Germinal center (tissue), 1 donor: ENCODE measurements at places on chromosomes 3 and 15.
A peak's percentile ranks its signal among the peaks of the same experiment; 100 is the strongest.

DNA sequence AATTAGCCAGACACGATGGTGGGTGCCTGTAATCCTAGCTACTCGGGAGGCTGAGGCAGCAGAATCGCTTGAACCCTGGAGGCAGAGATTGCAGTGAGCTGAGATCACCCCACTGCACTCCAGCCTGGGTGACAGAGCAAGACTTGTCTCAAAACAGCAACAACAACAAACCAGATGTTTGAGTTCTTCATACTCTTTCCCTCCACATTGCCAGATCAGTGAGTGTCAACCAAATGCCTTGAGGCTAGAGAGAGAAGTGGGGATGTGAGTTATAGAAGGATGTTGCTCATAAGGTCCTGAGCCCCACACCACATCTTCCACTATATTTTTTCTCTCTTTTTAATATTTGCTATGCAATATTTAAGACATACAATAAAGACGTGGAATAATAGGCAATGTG, 19.8 kb downstream of the MAPKBP1 start:
- no peak for DNase-seq

DNA sequence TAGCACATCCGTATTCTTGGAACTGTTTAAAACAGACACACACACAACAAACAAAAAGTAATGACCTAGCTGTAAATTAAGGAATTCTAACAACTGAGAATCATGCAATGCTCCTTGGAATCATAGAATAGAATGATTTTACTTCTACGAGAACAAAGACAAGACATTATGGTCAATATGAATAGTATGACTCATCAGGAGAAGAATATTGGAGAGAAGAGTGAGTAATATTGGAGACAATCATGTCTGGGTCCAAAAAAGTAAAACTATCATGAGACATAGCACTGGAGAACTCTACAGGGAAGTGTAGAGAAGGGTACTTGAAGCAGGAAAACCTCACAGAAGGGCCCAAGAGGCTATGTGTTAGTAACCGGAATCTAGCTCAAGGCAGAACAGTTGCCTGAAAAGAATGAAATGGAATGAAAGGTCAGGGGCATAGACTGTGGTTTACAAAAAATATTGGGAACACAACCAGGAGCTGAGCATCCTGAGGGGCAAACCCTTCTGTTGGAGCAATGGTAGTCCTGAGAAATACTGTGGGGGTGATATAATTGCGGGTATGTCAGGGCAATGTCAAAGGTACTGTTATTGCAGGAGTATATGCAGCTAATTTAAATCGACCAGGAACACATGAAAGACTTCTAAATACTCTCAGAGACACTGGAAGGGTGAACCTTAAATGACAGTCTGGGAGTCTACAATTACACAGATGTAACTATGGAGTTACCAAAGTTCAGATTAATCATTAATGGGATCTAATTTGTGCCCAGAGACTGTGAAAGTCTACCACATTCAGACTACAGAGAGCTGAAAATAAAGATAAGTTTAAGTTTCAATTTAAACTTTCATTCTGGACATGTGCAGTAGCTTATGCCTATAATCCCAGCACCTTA, 201.2 kb downstream of the BCHE start:
- no peak for DNase-seq

GRCh38 chr3:196016485-196016884, 65.4 kb downstream of the TFRC start:
- DNase-seq, result no peak

GRCh38 chr3:13042127-13042701, 31.0 kb downstream of the IQSEC1 start:
- no peak for DNase-seq

DNA sequence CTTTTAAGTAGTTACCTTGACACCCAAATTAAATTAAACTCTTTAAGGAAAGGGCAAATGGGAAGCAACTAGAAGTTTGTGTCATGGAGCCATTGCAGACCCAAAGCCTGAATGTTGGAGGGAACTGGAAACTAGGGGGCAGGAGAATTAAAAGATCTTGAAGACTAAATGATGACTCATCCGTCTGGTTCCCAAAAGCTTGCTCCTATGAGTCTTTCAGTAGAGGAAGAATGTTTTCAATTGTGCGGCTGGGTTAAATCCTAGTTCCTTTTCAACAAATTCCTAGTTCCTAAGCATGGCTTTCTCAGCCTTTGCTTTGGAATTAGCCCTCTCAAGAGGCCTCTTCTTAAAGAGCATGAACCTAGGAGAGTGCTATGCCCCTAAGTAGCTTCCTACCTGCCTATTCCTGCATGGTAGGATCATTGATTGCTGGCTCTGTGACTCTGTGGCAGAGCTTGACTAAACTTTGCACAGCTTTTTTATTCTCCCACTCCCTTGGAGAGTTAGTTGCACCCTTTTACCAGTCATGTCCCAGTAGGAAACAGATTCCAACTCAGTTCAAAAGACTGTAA, 17.7 kb downstream of the CLEC3B start:
- DNase-seq, result no peak

- no peak for DNase-seq
These were observed 14.2 kb upstream of the RPP14 start for GRCh38 chr3:58291671-58292338.

- DNase-seq, result no peak
These were observed 39.6 kb downstream of the SCAPER start for GRCh38 chr15:76865548-76865991.

DNA sequence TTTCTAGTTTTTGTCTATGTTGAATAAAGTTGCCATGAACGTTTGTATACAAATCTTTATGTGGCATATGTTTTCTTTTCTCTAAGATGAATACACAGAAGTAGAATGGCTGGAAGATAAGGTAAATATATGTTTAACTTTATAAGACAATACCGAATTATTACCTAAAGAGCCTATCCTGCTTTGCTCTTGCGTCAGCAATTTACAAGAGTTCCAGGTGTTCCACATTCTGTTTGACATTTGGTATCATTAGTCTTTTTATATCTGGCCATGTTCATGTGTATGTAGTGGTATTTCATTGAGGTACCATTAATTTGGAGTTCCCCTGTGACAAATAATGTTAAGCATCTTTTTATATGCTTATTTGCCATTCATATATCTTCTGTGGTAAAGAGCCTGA, 74.1 kb upstream of the TRIM42 start:
- no peak for DNase-seq

DNA sequence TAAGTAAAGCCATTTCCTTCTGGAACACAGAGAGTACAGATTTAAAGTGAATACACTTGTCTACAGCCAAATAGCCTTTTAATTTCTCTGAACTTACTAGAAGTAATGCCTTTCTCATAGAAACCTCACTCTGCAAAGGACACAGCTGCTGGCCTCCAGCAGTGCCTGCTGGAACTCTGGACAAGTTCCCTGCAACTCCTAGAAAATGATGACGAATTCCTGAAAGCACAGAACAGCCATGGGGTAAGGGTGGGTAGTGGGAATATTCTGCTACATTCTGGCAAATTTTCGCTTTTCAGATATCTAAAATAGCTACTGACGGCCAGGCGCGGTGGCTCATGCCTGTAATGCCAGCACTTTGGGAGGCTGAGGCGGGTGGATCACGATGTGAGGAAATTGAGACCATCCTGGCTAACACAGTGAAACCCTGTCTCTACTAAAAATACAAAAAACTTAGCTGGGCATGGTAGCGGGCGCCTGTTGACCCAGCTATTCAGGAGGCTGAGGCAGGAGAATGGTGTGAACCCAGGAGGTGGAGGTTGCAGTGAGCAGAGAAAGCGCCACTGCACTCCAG, 34.4 kb downstream of the RYK start:
- no peak for DNase-seq

DNA sequence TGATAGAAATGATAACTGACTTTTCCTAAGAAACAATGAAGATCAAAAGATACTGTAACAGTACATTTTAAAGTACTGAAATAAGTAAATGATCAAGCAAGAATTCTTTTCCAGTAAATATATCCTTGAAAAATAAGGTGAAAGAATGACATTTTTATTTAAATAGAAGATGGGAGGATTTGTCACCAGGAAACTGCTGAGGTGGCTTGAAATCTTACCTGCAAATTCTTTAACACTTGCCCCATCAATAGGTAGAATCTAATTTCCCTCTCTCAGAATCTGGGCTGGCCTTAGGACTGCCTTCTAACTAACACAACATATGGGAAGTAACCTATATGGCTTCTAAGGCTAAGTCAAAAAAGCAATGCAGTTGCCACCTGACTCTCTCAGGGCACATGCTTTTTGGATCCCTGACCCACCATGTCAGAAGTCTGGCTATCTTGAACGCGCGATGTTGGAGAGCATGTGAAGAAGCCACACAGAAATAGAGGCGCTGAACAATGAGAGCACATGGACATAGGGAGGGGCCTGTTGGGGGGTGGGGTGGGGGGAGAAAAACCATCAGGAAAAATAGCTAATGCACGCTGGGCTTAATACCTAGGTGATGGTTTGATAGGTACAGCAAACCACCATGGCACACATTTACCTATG, 11.5 kb downstream of the ACSBG1 start:
- no peak for DNase-seq

- DNase-seq, result peak; percentile 69
These were observed 2.1 kb downstream of the TLE3 start for GRCh38 chr15:70095408-70096214.

DNA sequence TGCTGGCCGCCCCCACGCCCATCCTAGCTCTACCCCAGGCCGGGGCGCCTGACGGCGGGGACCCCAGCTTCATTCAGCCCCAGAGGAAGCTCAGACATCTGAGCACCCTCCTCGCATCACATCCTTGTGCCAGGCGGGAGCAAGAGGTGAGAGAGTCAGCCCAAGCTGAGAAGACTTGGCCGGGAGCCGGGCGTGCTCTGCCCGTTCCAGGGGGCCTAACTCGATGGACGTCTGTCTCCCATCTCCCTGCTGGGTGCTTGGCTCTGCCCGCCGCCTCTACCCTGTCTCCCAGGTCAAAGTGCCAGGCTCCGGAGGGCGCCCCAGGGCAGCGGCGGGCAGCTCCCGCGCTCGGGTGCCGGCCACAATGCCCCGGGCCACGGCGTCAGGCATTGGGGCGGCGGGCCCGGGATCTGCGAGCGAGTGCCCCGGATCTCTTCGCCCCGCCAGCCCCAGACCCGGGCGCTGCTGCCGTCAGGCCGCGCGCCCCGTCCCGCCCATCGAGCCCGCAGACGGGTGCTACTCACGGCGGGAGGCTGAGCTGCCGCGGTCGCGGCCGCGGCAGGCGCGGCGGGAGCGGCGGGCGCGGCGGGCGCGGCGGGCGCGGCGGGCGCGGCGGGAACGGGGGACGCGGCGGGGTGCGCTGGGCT, 388 bp downstream of the DAPK2 start:
- peak; percentile 62 for DNase-seq

DNA sequence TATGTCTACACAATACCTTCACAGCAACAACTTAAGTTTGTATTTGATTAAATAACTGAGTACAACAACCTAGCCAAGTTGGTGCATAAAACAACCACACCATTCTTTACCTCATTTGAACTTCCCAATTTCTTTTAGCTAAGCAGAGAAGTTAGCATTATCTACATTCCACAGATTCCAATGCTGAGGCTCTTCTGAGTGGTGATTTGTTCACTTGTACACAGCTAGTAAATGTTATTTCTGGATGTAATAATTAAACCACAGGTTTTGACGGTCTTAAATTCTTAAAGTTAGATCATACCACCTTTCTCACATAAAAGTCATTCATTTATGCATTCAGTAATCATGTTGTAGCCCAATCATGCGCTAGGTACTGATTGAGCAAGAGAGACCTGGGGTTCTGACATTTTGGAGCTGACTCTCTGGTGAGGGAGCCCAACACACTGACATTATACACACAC, 102.5 kb downstream of the SST start:
- DNase-seq, result no peak

DNA sequence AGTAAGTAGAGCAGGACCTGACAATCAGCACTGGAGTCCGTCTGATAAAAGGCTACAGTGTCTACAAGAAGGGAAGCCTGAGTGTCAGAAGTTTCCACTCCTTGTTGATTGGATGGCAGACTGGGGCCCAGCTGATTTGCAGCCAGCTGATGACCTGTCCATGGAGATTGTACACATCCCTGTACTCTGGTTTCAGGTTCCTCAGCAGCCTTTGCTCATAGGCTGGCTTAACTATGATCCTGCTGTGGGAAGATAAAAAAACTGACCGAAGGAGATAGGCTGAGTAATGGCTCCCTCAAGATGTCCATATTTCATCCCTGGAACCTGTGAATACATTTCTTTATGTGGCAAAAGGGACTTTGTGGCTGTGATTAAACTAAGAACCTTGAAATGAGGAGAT, 11.7 kb upstream of the LACTB start:
- DNase-seq, result no peak

GRCh38 chr3:138375447-138375846, 27.1 kb downstream of the MRAS start:
- DNase-seq, result no peak

DNA sequence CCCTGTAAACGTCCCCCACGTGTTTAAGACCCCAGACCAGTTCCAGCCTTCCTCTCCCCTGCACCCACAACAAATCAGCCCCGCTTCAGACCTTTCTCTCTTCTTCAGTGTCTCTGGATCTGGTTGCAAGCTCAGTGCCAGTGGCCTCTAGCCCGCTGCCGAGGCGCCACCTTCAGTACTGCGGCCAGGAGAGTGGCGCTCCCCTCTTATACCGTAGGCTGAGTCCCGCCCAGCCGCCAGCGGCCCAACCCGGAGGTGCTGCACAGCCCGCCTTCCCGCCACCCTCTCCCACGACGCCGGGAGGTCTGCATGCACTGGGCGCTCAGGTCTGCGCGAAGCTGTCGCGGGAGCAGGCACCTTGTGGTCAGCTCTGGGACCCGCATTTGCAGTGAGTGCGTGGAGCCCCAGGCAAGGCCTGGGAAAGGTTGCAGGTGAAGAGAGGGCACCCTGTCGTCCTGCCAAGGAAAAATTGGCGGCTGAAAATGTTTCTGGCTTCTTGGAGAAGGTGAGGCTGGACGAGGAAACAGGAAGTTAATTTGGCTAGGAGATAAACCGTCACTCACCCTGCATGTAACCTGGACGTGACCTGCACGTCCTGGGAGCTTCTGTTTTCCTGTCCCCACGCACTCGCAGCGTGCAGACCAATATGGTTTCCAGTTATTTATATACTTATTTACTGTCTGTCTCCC, at the start of gene C2CD4B:
C2CD4B (minus strand) TSS at position 182 of the 689 bp plus-strand sequence. CDS start 301 bp downstream, outside the sequence.
- DNase-seq, result peak; percentile 30

DNA sequence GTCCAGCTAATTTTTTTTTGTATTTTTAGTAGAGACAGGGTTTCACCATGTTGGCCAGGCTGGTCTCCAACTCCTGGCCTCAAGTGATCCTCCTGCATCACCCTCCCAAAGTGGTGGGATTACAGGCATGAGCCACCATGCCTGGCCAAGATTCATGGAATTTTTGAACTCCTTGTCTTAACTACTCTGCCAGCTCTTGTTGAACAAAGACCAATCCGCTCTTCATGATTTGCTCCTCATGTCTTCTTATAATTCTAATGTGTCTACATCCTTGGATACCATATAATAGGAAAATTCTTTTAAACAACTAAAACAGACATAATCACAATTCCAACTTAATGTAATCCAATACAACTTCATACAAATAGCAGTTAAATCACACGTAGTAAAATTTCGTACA, 21.3 kb downstream of the UBA5 start:
- DNase-seq, result no peak

GRCh38 chr3:195106418-195106906, 164.5 kb downstream of the XXYLT1 start:
- peak; percentile 82 for DNase-seq
